ENCODE measurements at places on chromosomes 7 and 10.

DNA sequence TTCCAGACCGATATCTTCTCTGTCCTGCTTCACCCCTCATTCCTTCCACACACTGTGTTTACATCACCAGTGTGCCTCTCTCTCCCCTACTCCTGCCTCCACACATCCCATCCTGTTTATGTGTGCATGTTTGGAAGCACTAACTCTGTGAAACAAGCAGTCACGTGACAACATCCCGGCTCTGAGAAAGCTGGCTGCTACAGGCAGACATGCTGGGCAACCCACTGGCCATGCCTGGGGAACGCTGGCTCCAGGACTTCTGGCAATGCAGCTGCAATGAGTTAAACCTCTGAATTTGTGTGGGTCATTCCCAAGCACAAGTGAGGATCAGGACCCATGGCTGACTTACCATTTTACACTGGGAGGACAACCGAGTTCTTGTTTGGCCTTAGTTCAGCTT lies 74.0 kb downstream of the WNT2 start:
- DNase-seq: no peak

- no peak for DNase-seq
These were observed 7.9 kb upstream of the ARPC1B start for GRCh38 chr7:99366646-99367045.

DNA sequence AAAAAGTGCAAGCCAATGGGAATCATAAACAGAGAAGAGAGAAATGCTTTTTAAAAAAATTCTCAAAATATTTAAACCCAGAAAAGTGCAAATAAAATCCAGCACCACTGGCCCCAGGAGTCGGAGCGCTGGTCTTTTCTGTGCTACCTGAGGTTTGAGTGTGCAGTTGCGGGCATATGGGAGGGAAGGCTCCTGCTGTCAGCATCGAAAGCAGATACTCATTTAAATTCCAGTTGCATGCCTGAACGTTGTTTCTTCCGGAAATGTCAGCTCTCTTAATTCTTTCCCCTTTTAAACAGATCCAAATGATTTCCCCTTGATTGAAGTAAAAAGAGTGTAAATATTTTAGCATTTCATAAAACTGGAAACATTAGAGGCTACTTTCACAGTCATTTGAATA lies 240.5 kb upstream of the GPR26 start:
- DNase-seq: no peak

DNA sequence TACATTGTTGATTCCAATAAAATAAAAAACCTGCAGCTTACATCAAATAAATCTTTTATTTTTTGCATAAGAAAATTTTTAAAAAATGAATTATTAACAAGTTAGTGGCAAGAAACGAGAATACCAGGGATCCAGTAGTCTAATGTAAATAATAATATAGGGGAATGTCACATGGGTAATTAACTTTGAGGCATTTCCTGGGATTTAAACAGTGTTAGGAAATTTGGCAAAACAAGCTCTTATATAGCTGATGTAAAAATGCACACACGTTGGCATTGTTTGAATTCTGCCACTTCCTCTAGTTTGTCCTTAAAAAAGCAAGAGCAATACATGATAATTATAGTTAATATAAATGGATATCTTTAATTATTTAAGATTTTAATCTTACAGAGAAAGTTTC lies 768.6 kb downstream of the CNTNAP2 start:
- DNase-seq: no peak

DNA sequence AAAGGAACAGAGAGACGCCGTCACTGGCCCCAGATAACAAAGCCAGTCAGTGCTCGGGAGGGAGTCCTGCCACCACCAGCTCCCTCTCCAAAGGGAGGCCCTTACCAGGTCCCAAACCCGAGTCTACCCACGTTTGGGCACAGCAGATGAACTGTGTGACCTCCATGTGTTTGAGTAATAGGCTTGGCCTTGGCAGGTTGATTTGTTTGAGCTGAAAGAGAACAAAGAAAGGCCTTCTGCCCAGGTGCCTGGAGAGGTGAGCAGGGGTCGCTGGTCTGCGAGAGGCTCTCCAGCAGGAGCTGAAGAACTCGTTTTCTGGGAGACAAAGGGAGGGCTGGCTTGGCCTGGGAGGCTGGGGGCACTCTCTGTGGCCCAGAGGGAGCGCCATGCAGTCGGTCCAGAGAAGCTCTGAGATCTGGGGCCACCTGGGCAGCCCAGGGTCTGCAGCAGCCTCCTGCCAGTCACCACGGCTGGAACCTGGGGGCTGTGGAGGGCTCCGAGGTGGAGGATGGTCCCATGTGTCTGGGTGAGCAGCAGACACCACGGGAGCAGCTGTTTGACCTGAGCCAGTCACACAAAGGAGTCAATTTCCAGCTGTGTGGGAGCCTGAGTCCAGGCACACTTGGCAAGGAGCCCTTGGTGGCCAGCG lies 99.7 kb downstream of the PAXIP1 start:
- DNase-seq: no peak

GRCh38 chr7:8913682-8914081 lies 480.3 kb downstream of the NXPH1 start:
- DNase-seq: peak; percentile 62

Measured in mesendoderm (in vitro differentiated cells).